ENCODE measurements at places on chromosomes 2 and 18.

DNA sequence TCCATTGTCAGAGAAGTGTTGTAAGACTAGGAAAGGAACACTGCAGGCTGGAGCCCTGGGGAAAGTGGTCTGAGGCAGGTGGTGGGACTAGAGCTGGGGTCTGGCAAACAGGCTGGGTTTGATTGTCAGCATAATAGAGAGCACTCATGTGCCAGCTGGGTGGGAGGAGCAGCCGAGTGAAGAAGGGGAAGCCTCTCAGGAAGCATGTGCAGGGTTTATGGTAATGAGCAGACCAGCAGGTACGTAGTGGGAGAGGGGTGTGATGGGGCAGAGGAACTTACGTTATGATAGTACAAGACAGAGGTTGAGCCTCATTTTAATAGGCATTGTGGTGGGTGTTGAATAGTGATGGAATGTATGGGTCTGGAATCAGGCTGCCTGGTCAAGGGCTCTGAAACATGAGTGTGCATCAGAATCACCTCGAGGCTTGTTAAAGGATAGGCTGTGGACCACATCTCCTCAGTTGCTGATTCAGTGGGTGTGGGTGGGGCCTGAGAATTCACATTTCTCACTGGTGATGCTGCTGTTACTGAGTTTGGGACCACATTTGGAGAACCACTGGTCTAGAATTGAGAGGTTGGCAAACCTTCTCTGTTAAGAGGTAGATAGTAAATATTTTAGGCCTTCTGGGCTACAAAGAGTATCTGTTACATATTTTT is 1.7 kb upstream of the MGAT5 start:
- peak; percentile 29 for DNase-seq

DNA sequence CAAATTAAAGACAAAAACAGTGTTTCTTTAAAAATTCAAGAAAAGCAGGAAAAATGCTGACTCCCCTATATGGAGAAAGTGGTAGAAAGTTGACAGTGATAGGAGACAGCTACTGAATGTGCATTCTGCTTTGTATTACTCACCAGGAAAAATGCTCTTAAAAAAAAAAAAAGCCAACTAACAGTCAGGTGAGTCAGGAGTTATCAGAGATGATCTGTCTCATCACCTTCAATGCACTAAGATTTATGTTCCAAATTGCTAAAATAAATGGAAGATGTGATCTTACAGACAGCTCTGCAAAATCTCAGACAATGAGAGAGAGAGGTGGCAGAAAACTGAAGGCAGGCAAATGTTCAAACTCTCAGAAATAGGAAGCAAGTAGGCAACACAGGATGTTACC is 47.6 kb upstream of the ZNF521 start:
- DNase-seq = no peak

GRCh38 chr2:188114014-188114413 is 177.7 kb upstream of the GULP1 start:
- DNase-seq = no peak

- DNase-seq = peak; percentile 1
Observed at GRCh38 chr2:177830881-177831386, 241.6 kb downstream of the PDE11A start.

DNA sequence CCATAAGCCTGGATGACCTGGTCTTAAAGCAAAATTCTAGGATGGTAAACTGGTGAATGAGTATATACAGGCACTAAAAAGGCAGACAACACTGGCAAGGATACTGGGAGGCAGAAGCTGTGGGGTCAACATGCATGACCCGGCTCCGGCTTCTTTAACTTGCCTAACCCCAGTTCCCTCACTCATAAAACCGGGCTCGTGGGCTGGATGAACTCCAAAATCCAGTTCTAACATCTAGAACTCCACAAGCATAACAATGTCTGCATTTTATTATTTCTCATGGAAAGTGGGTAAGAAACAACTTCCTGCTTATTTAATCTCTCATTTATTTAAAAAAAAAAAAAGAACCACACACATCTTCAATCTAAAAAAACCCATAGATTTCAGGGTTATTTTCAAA is 57.3 kb downstream of the FARSB start:
- no peak for DNase-seq

DNA sequence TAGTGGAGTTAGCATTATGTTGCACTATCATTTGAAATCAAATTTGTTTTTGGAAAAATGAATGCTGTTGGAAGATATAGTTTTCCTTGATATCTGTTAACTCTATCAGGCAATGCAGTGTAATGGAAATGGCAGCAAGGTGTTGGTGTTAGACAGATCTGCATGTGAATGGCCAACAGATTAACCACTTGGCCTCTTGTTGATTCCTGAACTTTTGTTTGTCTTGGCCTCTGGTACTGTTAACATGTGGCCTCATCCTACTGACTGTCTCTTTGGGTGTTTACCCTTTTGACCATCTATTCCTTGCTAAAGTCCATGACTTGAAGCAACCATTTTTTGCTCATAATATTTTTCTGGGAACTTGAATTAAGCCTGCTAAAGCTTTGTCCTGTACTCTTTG is 110.2 kb upstream of the CDH2 start:
- no peak for DNase-seq

Measured in NCI-H510A (cell line).